ENCODE measurements at places on chromosomes 2 and 18.
A peak's percentile ranks its signal among the peaks of the same experiment; 100 is the strongest.

DNA sequence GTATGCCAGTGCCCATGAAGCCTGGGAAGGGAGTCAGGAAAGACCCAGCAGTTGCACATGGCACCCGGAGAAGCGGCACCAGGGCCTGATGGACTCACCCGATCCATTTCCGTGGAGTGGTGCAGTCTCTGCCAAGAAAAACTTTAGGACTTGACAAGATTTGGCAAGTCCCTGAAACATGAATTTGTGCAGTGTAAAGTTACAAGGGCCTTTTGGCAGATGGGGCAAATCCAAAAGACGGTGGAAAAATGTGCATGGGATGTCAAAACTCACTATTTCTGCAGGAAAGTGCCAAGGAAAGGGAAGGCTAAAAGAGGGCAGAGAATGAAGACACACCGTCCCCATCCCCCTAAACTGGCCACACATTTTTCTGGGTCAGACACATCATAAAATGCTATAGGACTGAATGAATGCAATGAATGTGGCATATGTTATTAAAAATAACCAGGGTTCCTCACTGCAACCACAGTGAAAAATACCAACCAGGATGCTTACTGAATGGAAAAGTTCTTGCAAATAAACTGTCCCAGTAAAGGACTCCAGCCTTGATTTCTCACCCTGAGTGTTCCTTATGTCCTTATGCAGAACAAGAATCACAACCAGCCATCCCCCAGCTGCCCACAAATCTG, 173.5 kb upstream of the SIX2 start:
- peak; percentile 93 for DNase-seq

- peak; percentile 39 for DNase-seq
These were observed 5.6 kb downstream of the ACSL3 start for GRCh38 chr2:222866358-222866960.

DNA sequence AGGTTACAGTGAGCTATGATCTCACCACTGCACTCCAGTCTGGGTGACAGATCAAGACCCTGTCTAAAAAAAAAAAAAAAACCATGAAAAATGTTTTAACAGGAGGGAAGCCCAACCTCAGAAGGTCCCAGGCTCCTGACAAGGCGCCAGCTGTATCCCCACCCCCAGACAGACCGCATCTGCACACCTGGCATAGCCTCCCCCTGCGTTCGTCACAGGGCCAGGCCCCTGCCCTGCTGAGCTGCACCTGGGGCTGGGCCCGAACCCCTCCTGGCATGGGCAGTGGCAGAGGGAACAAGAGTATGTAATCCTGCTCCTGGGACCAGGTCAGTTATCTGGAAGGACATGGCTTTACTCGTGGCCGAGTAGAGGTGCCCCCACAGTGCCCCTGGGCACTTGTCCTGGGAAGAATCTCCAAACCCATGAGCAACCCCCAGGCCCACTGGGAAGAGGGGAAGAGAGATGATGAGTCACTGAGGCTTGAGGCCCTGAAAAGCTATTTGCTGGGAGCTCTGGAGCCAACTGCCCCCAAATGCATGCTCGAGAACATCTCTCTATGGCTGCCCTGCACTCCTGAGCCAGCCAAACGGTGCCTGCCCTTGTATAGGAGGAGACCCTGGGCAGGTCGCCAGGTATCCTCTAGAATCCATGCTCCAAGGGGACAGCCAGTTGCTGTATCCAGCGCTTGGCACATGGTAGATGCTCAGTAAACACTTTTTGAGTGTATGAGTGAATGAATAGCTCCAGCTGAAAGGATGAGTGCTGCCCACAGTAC, 265.5 kb downstream of the ATAD2B start:
- no peak for DNase-seq

DNA sequence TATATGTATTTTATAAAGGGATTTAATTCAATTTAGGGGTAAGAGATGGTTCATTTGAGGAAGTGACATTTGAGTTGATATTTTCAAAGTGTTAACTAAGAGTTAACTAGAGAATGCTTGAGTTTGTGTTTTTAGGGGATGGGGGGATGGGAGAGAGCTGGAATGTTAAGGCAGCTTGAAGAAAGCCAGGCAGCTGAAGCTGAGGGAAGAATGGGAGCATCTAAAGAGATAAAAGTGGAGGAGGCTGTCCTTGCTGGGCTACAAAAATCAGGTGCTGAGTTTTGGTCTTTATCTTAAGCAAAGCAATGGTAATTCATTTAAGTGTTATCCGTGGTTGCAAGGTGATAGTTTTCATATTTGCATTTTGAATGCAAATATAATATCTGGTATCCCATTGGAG, 9.2 kb downstream of the CHST9 start:
- DNase-seq, result no peak

DNA sequence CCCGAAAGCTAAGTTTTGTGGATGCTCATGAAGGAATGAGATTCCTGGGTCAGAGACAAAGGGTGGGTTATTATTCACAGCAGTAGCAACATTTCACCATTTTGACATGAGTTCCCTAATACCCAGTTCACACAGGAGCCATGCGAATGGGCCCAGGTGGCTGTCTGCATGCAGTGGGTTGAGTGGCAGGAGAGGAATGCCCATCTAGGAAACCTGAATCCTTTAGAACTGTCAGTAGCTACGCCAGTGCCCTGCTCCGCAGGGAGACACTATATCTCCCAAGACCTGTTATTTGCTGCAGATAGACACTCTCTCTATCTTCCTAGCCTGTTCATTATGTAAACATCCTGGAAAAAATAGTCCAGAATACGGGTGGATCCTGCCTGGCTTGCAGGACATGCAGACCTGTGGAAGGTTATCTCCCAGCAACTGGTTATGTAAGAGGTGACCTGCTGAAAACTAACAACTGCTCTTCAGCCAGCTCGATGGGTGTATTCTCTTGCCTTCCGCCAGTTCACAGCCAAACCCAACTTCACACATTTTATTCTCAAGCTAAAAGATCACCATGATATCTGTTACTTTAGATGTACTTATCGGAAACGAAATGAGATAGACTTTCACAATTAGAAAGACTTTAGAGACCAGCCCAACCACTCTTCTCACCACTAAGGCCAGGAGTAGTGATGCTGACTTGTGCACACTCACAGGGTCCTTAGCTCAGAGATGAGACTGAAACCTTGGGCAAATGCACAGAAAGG, 59.1 kb downstream of the MBP start:
- DNase-seq, result no peak

DNA sequence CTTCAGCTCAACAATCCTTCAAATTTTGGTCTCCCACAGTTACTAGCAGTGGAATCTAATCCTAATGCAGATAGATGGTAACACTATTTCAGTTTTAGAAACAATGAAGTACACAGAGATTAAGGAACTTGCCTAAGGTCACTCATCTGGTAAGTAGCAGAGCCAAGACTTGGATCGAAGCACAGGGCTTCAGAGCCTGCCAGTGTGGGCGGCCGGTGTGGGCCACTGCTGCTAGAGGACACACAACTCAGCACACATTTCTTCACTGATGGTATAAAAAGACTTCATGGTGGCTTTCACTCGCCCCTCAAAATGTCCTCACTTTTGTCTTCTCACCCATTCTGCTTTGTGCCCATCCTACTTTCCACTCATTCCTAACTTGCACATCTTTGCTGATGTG, 11.1 kb downstream of the C2orf74 start:
- DNase-seq, result no peak
